ENCODE measurements at places on chromosomes 4 and X.

DNA sequence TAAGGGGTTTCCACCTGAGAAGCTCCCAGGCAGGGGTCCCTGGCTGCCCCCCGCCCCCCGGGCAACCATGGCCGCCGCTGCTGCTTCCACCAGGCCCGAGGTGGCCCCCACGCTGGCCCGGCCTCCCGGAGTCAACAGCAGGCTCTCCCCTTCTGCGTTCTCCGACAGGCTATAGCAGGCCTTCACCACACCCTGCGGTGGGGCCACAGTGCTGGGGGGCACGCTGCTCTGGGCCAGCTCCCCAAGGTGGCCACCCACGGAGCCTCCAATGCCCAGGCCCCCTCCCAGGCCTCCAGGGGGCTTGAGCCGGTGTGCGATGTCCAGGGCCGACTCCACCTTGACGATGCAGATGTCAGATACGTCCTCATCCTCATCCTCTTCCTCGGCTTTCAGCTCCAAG, 72.5 kb downstream of the UBE2K start:
- DNase-seq = no peak

- no peak for DNase-seq
Observed at GRCh38 chr4:154084864-154085263, 296.0 kb upstream of the SFRP2 start.

- no peak for DNase-seq
Observed at GRCh38 chrX:79147477-79147876, 3.0 kb downstream of the GPR174 start.

- no peak for DNase-seq
Observed at GRCh38 chrX:42720209-42720608, 57.8 kb downstream of the PPP1R2C start.

GRCh38 chr4:187666697-187667494, 328.7 kb upstream of the ZFP42 start:
- DNase-seq = no peak

GRCh38 chrX:2608638-2609430, 82.3 kb upstream of the CD99 start:
- DNase-seq = peak; percentile 87

DNA sequence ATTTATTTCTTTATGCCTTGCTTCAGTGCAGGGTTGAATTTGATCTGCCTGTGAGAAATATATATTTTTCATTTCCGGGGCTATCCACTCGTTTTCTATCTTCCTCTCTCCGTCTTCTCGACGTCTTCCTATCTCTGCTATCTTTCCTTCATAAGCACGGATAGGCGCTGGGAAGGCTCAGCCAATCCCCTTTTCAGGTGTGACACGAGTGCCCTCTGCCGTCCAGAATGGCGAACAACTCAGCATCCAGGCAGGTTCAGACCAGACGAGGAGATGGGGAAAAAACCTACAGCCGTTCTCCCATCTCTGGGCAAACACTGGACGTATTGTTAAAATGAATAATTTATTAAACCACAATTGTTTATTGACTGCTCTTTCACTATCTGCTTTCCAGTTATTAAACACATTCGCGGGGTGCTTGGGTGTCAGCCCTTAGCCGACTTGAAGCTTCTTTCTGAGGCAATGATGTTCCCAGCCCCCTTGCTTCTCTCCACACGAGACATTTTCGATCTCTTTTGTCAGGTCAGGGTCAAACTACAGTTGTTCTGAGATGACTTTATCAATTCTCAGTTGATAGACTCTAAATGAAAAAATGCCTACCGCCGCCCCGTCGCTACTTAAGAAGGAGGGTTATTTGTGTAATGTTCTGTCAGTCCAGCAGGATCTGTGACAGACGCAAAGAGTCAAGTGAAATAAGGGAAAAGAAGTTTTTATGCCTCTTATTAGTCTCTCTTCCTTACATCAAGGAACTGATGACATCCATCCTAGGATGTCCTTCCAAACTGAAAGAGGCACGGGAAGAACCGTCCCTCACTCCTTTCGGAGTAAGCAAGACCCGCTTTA, 96.3 kb upstream of the NOCT start:
- peak; percentile 35 for DNase-seq

GRCh38 chrX:37348231-37348970, 763 bp upstream of the PRRG1 start:
- DNase-seq = no peak

- no peak for DNase-seq
Observed at GRCh38 chr4:185546335-185546734, 11.0 kb upstream of the PDLIM3 start.

GRCh38 chr4:5798946-5799345, 87.9 kb downstream of the EVC start:
- DNase-seq = no peak

DNA sequence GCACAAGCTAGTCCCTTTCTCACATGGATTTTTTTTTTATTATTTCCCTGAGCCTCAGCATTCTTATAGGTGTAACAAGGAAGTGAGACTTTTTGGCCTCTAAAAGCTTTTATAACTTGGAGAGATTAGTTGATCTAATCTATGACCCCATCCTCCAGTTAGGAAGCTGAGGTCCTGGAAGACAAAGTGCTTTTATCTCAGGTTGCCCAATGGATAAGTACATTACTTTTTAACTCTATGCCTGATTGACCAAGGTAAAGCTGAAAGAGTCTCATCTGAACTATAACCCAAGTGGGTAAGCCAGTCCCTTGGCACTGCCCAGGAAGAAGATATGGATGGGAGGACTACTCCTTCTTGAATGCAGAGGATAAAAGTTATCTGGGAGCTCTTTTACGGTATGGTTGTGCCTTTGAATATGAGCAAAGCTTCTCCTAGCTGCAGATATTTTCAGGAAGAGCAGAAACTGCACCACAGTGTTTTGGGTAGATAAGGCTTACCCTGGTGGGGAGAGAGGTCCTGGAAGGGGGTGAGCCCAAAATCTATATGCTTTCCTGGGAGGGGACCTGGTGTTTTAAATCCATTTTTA, 40.2 kb downstream of the VSIG4 start:
- DNase-seq = no peak

DNA sequence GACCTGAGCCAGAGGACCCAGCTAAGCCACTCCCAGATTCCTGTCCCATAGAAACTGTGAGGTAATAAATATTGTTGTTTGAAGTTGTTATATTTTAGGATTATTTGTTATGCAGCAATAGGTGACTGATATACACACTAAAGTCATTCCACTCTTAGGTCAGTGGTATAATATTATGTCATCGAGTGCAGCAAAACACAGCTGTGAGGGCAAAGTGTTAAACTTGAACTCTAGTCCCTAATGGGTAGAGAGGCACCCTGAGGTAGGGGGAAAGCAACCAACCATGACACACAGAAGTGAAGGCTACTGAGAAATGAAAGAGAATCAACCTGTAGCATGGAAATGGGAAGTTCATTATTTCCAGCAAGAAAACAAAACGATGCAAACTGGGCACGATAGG, 66.6 kb downstream of the ATXN3L start:
- DNase-seq = no peak

DNA sequence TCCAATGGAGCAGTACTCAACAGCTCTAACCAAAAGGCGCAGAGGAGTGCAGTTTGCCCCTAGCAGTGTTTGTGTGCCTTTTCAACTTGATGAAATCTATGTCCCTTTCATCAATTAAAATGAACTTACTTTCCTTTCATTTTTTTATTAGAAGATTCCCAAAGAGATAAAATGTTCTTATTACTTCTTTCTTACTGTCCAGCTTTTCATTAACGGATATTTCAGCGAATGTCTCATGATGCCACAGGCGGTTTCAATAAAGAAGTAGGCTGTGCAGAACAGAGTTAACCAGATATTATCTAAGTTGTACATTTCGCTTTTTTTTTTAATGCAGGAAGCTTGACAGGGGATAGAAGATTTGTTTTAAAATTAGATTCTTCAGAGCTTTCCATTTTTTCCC, 3.4 kb upstream of the MAOB start:
- DNase-seq = no peak

- DNase-seq = no peak
Observed at GRCh38 chrX:131264053-131264452, 25.1 kb downstream of the IGSF1 start.

- DNase-seq = no peak
Observed at GRCh38 chrX:74195605-74196004, 108.4 kb upstream of the ZCCHC13 start.

- DNase-seq = no peak
Observed at GRCh38 chr4:829761-830600, 4.1 kb upstream of the CPLX1 start.

GRCh38 chrX:114959729-114960128, 57.7 kb downstream of the IL13RA2 start:
- no peak for DNase-seq

DNA sequence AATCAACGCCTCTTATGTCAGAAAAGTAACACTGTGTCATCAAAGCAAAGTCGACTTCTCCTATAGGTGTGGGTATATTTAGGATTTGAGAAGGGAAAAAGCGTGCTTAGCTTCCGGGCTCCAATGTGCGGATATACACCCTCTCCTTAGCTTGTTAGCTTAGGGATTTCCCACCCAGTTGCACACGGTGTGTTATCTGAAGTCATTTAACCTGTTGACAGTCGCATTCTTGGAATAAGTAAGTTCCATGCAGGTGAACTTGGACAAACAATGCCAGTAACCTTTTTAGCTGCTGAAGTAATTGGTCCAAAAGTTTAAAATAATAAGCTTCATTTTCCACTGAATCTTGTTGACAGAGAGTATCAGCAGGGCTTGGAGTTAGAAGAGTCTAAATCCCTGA, 113.7 kb downstream of the SHROOM3 start:
- no peak for DNase-seq

DNA sequence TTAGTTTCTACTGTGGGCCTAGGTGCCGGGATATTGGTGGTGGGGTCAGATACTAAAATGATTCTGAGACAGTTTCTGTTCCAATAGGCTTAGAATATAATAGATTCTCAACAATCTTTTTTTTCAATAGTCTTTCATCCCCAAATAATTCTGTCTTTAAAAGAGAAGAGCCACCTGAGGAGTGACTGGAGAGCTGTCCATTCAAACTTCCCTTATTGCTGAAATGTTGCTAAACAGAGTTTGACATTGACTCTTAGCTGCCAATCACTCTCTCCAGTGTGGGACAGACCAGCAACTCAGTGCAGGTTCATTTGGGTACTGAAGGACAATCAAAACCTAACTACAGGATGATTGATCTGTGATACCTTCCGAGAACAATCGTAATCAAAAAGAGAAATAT, 12.4 kb upstream of the ADH7 start:
- no peak for DNase-seq

- DNase-seq = no peak
Observed at GRCh38 chr4:121370729-121371325, 10.0 kb downstream of the QRFPR start.

DNA sequence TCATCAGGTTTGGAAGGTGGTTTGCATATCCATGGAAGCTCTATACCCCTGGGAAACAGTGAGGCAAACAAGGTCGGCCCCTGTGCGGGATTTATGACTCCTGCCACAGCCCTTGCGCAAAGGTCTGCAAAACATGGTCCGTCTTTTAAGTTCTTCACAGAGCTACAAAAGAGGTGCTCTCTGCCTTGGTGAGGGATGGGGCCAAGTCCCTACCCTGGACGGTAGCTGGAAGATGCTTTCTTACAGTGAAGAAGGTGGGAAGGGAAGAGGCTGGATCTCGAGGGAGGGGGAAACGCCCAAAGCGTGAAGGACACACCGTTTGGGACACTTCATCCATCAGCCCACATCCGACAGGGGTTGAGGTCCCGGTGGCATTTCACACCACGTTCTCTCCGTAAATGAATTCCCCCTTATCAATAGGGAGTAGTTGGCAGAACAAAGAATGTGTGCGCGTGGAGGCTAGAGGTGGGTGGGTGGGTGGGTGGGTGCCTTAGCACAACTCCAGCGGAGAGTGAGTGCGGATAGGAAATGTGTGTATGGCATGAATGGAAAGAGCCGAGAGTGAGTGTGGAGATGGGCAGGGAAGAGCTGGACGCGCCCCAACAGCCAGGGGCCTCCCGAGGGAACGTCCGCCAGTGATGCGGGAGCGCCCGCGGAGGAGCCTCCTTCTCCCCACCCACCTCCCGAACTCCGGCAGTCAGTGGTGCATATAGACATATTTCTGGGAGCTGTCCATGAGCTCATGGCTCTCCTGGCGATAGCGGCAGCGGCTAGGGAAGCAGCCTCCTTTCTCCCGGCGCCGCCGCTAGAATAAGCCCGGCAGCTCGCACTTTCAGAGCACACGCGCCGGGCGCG, 68.3 kb downstream of the LARP7 start:
- no peak for DNase-seq

DNA sequence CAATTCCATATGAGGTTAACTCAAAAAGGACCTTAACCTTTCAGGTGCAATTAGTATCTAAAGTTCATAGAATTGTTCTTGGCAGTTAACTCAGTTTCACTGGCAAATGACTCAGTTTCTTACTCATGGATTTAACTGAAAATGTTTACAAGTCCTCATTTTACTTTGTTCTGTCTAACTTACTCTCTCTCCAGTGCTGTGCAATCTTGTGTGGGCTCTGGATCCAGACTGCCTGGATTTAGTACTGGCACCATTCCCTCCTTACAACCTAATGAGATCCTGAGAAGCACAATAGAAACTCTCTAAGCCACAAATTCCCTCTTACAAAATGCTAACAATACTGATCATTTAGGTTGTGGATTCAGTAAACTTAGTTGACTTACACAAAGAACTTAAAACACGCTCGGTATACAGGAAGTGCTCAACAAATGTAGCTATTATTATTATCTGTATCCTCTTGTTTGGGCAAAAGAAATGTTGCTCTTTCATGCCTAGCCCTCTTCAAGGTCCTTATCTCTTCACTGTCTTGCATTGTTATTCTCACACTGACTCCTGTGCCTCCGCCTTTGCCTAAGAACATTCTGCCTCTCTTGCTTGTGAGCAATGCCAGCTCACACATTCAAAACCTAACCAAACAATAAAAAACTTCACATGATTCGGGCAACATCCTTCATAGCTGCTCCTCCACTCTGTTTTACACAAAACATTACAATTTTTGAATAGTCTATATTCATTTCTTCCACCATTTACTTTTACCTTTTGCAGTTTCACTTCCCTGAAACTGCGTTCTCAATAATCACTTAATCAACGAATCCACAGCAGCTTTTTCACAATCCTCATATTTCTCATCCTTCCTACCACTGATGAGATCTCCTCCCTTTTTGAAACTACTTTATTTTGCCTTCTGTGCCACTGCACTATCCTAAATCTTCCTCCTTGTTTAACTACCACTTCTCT, 91.8 kb downstream of the PDE5A start:
- no peak for DNase-seq

GRCh38 chr4:5421416-5421815, 286.9 kb downstream of the EVC2 start:
- no peak for DNase-seq

DNA sequence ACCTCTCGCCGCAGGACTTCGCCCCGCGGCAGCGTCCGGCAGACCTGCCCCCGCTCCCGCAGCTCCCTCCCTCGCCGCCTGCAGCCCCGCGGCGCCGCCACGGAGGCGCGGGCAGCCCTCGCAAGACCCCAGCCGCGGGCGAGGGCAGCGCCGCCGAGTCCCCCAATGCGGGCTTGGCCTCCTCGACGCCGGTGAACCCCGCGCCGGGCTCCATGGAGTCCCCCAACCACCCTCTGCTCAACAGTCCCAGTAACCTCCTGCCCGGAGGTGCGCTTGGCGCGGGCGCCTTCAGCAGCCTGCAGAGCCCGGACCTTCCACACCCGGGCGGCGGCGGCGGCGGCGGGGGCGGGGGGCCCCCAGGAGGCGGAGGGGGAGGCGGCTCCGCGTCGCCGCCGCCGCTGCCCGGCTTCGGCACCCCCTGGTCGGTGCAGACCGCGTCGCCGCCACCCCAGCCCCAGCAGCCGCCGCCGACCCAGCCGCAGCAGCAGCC, 1.2 kb downstream of the CPEB2 start:
- peak; percentile 56 for DNase-seq
